ENCODE measurements at places on chromosomes 5 and 9.

DNA sequence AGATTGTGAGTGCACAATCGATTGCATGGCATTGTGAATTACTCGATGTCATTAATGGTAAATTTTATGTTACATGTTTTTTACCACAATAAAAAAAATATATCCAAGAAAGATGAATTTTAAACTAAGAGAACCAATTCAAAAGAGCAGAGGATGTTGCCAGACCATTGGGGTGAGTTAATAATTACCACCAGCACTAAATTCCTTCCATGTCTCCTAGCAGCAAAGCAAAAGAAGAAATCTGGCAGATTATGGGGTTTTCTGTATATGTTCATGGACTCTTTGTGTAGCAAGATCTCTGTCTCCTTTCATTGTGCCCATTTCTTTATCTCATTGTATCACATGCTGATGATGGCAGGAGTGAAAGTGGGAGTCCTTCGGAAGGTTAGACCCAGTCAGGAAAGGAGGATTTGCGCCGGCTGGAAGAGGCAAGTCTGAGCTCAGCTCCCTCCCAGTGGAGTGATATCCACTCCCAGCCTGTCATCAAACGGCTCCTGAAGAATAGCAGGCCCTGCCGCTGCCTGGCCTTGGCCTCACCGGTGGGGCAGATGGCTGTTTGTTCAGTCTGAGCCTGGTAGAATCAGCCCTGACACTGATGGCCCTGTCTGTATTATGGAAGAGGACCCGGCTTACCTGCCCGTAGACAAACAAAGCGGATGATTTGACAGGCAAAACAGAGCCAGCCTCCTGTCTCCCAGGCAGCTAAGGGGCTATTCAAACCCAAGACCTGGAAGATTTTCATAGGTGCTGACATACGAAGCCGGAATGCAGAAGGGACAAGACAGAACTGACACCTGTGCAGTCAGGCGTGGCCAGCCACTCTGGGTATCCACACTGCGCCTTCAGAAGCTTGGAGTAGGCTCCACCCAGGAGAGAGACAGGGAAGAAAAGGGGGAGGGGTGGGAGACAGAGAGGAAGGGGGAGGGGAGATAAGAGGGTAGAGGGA, 21.9 kb upstream of the FOXE1 start:
- no peak for DNase-seq

GRCh38 chr9:34333836-34334235, 4.5 kb downstream of the NUDT2 start:
- DNase-seq: no peak

DNA sequence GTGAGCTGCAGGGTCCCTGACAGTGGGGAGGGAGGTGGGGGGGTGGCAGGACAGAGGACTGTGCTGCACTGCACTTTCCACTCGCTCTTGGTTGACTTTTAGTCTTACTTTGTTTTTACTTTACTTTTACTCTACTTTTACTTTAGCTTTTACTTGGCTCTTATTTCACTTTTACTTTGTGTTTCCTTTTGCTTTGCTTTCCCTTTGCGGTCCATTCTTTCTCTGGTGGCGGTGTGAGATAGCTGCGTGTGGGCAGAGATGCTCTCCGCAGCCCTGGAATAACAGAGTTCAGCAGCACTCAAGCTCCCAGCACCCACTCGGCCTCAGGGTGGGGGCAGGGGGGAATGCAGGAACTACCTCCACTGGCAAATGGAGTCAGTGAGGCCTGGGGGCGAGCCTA, 4.7 kb downstream of the AK8 start:
- DNase-seq: no peak

- DNase-seq: no peak
These were observed 385.5 kb downstream of the GLIS3 start for GRCh38 chr9:3914416-3914815.

DNA sequence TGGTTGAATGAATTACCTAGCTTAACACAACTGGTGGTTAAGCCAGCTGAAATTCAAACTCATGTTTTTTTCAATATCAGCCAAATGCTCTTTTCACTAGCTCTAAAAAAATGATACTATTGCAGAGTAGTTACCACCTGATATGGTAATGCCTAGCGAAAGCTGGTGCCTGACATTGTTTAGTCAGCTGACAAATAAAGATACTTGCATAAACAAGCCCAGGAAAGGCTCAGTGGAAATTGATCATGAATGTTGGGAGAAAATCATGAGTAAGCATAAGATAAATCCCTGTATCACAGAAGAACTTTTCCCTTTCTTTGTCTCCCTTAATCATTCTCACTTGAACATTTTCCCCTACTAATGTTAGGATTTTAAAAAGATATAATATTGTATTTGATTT, 54.6 kb downstream of the FGF10 start:
- DNase-seq: no peak

GRCh38 chr9:98097836-98098235, 21.2 kb downstream of the TRIM14 start:
- DNase-seq: no peak

- DNase-seq: no peak
These were observed 113.4 kb downstream of the MVB12B start for GRCh38 chr9:126439883-126440653.

DNA sequence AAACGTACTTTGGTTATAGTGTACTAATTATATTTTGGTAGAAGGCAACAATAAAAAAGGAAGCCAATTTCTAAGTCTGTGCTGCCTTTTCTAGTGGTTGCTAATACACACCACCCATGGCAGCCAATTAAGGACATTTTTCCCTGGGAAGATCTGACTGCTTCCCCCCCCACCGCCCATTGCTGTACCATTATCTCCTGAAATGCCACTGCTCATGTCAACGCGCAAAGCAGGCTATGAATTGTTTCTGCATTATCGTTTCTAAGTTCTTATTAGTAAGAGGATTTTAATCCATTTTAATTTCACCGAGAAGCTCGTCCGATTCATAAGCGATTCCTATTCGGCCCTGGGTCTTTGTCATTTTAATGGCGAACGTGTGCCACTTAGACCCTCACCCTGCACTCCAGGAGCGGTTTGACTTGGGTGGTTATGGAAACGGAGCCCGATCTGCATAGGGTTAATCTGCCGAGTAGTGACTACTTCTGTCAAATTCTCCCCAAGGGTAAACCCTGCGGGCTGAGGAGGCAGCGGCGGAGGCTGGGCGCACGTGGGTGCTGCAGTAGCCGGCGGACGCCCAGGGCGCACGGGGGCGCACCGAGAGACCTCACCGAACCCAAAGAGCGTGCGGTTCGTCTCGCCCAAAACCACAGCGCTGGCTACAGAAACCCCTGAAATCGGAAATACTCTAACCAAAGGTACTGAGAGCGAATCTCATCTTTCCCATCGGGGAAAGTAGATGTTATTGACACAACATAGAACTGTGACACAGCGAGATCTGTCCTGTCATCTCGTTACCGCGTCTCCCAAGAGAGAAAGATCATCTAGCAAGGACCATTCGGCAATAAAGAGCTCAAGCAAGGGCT, 55.8 kb upstream of the SHC3 start:
- DNase-seq: no peak

DNA sequence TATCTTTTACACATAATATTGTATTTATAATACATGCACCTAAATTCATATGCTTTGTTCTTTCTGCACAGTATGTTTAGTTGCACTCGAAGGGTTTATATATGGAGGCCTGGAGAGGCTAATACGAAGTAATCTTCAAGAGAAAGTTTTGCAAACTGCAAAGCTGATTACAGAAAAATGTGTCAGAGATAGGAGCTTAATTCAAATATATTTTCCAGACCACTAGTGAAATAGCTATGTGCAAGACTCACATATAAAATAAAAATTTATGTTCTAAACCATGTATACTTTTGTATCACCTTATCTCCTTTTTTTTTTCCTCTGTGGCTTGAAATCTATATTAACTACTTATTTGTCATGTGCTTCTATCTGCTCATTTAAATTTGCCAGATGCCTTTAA, 313.8 kb downstream of the EFNA5 start:
- DNase-seq: no peak

- DNase-seq: no peak
These were observed 35.9 kb upstream of the PUM3 start for GRCh38 chr9:2879803-2880202.

DNA sequence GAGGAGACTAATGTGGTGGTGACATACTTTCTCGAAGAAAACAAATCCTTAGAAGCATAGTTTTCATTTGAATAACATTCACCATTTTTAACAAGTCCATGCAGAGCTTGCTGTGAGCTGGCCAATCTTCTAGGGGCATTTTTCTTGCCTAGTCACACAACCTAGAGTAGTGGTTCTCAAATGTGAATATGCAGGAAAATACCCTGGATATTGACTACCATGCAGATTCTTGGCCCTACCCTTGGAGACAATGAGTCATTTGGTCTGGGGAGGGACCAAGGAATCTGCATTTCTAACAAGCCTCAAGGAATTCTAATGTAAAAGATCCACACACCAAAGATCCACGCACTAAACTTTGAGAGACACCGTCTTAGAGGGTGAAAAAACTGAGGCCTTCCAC, 23.5 kb downstream of the GDNF start:
- DNase-seq: no peak

DNA sequence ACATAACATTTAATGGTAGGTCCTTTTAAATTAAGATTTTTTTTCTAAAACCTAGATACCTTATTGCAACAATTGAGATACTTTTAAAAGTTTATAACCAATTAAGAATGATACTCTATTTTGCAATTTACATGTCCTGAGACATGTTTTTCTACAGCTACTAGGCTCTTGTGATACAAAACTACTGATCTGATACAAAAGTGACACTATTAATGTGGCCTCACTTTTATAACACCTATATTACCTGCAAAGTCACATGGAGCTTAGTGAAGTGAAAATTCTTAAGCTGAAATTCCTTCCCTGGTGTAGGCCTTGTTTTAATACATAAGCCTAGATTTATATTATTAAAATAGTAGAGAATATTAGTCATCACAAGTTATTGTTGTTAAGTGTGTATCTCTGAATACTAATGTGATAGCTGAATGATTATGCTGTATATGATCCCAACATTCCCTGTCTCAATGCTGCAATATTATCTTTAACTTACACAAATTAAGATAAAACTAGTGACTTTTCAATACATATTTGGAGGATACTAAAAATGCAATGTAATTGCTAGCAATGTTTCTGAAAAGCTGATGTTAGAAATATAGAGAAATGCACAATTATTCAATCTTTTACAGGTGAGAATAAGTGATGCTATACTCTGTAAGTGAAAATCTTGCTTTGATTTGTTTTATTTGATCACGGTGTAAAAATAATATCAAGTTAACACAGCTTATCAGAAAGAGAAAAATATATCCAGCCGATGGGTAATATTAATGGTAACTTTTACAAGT, 2.6 kb downstream of the NFIB start:
- no peak for DNase-seq

DNA sequence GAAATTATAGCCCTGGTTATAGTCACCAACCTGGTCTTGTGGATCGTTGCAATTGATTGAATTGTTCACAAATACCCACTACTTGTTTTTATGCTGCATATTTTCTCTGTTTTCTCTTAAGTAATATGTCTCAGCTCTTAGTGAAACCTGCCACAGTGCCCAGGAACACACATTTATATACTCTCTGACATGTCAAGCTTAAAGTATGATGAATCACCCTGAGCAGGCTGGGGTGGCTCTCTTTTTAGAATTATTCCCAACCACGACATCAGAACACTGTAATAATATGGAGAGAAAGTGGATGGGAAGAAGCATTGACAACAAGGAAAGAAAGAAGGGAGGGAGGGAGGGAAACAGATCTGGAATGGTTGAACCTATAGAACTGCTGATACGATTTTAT, 72.8 kb upstream of the ZNF608 start:
- no peak for DNase-seq

DNA sequence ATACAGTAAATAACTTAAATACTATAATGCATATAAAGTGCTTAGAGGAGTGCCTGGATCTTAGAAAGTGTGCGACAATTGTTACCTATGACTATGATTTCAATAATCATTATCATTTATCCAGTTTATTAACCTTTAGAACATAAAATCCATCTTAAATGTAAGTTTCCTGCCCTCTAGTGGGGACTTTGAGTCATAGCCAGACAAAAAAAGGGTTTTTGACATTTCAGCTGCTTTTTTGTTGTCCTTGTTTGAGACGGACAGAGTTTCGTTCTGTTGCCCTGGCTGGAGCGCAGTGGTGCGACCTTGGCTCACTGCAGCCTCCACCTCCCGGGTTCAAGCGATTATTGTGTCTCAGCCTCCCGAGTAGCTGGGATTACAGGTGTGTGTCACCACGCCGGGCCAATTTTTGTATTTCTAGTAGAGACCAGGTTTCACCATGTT, 9.7 kb upstream of the C9orf152 start:
- peak; percentile 56 for DNase-seq

DNA sequence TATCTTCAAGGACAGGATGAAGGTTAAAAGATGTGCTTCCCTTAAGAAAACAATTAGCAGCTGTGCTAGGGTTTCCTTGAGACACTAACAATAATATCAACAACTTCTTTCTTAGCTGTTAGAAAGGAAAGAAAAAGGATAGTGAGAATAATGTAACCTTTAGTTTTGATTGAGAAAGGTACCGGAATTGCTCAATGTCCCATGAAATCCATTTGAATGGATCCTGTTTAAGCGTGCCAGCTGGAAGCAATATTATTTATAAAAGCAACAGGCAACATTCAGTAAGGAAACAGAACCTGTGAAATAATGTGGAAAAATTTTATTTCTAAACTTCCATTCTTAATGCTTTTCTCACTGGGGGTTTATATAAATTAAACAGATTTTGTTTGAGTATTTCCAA, 120.9 kb downstream of the CCDC192 start:
- DNase-seq: no peak

- no peak for DNase-seq
These were observed 540.8 kb downstream of the PRELID2 start for GRCh38 chr5:145294331-145294730.

GRCh38 chr5:73945505-73945904, 319.5 kb downstream of the ARHGEF28 start:
- peak; percentile 7 for DNase-seq

DNA sequence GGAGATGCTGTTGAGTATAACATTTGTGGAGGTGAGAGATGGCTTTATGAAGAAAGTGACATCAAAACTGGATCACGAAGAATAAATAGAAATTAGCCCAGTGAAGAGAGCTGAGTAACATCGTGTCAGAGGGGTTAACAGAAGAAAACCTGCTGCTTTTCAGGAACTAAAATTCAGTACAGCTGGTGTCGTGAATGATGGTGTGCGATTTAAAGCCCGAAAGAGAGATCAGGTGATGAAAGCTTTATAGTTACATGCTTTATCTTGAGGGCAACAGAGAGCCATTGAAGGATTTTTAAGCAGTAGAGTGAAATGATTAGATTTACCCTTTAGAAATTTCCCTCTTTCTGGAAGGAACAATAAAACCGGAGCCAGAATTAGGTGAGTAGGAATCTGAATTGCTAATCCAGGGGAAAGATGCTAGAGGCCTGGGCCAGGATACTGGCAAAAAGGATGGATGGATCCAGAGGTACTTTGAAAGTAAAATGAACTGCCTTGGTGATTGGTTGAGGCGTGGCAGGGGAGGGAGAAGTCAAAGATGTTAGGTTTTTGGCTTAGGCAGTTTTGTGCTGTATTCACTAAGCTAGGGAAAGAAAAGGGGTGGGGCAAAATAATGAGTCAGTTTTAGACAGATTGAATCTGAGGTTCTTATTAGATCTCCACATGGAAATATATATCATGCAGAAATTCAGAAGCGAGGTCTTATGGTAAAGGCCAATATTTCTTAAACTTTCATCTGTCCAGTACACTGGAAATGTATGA, 3.4 kb downstream of the LRRC70 start:
- no peak for DNase-seq

All from inflammatory macrophage treated with lipopolysaccharide for 4 hours (primary cell).